ENCODE measurements at places on chromosomes 3 and 15.

DNA sequence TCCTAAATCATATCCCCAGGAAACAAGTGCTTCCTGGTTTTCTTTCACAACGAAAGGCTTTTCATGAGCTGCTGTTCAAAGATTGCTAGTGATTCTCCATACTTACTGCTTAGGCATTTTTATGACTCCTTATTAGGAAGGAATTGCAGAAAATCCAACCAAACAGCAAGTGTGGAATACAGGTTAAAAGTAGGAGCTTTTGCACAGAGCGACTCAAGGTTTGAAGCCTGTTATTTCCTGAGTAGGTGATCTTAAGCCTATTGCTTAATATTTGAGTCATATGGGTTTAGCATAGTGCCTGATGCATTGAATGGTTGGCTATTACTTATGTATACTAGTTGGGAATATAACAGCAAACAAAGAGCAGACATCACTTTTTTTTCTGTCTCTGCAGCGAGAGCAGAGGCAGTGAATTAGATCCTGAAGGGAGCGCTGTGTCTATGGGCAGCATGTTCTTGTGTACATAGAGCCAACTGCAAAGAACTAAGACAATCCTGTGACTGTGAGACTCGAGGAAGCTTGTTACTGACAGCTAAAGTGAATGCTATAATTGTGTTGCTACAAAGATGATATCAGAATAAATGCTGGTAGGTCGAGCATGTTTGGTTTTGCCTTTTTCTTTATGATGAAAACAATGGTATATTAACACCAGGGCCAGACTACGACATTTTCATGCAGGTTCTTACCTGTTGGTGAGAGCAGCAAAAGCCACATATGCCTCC, 6.3 kb downstream of the TM4SF1 start:
- peaks cover 62% of the 10 kb centered on the region for H3K4me1 ChIP-seq
- DNase-seq, result no peak
- H3K27ac ChIP-seq, result peak overlapping the region; percentile 47
- H3K27me3 ChIP-seq, result no peaks in the 10 kb centered on the region

GRCh38 chr3:38623539-38623938, 25.9 kb downstream of the SCN5A start:
- H3K4me3 ChIP-seq, result no peak overlapping the region
- H3K36me3 ChIP-seq, result no peaks in the 10 kb centered on the region
- H3K27me3 ChIP-seq, result no peaks in the 10 kb centered on the region

GRCh38 chr3:69324362-69325025, 61.4 kb downstream of the FRMD4B start:
- H3K36me3 ChIP-seq, result no peaks in the 10 kb centered on the region
- H3K4me1 ChIP-seq, result peaks cover 32% of the 10 kb centered on the region
- no peak for DNase-seq
- no peak overlapping the region for H3K27ac ChIP-seq
- H3K4me3 ChIP-seq, result no peak overlapping the region

- H3K36me3 ChIP-seq, result peaks cover 2% of the 10 kb centered on the region
- no peak for DNase-seq
- H3K27me3 ChIP-seq, result no peaks in the 10 kb centered on the region
- peak overlapping the region; percentile 87 for H3K27ac ChIP-seq
- H3K4me1 ChIP-seq, result peaks cover 21% of the 10 kb centered on the region
These were observed 11.2 kb downstream of the APBA2 start for GRCh38 chr15:28896951-28897350.

DNA sequence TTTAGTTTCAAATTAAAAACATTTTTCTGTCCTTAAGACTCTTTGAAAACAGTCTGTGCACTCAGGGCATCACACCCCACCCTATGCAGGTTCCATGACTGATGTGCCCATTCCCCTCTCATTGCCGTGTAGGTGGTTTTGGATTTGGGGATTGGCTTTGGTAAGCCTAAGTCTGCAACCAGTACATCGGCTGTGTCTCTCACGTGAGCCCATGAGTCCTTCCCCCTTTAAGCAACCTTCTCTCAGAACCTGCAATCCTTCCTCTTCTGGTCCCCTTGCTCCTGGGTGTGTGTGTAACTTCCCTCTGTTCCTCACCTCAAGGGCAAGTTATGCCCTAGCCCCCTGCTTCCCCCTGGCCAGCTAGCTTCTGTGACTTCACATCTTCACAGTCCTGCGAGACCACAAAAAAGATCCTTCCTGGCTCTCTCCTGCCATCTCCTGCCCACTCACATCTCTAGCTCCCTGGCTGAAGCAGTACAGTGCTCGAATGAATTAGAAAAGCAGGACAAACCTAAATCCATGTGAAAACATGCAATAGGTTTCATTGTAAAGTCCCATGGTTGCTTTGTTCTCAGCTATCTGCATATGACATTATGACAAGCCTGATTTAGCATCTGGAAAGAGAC, 126.7 kb downstream of the UACA start:
- H3K36me3 ChIP-seq, result peaks cover 59% of the 10 kb centered on the region
- peaks cover 28% of the 10 kb centered on the region for H3K27me3 ChIP-seq
- no peak overlapping the region for H3K4me3 ChIP-seq
- H3K4me1 ChIP-seq, result no peaks in the 10 kb centered on the region

DNA sequence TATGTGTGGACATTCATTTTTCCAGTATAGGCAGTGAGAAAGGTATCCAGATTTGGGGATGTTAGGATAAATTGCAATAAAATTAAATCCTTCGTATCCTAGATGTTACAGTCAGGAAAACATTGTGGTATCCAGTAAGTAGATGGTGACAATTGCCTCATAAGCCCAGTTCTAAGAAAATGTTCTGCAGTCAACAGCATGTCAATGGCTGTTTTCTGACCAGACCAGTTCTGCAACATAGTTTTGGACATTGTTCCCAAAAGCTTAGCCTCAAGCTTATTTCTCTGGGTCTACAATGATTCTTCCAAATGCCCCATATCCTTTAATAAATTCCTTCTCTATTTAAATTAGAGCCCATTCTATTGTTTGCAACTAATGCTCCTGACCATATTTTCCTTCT, 480.7 kb downstream of the FHIT start:
- no peak overlapping the region for H3K27ac ChIP-seq
- peaks cover 1% of the 10 kb centered on the region for H3K4me1 ChIP-seq
- H3K4me3 ChIP-seq, result no peak overlapping the region
- peaks cover 6% of the 10 kb centered on the region for H3K27me3 ChIP-seq

GRCh38 chr3:169813757-169814517, 1.2 kb upstream of the LRRC34 start:
- peaks cover 25% of the 10 kb centered on the region for H3K4me1 ChIP-seq
- H3K36me3 ChIP-seq, result no peaks in the 10 kb centered on the region
- DNase-seq, result no peak
- H3K27me3 ChIP-seq, result no peaks in the 10 kb centered on the region
- H3K4me3 ChIP-seq, result no peak overlapping the region
- H3K27ac ChIP-seq, result no peak overlapping the region

DNA sequence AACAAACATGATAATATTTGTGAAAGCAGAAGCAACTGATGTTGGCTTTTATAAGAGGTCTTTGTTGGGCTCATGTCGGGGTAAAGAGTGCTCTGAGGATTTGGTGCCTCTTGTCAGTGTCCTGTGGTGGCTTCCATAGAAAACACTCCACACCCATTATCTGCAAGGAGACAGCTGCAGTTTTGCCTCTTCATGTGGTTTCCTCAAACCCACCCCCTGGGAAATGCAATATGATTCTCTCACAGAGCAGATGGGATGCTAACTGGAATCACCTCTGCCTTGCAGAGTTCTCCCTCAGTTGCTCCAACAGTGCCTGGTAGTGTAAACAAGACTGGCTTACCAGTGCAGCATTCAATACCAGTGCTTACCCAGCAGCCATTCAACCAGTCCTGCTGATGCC, 771.4 kb upstream of the CFAP20DC start:
- H3K4me3 ChIP-seq, result no peak overlapping the region
- DNase-seq, result no peak
- no peaks in the 10 kb centered on the region for H3K27me3 ChIP-seq
- H3K4me1 ChIP-seq, result peaks cover 63% of the 10 kb centered on the region

- no peak for DNase-seq
- H3K27me3 ChIP-seq, result no peaks in the 10 kb centered on the region
- no peaks in the 10 kb centered on the region for H3K36me3 ChIP-seq
- no peak overlapping the region for H3K4me3 ChIP-seq
- H3K4me1 ChIP-seq, result peaks cover 2% of the 10 kb centered on the region
These were observed 240.0 kb downstream of the THSD4 start for GRCh38 chr15:71355268-71355667.

DNA sequence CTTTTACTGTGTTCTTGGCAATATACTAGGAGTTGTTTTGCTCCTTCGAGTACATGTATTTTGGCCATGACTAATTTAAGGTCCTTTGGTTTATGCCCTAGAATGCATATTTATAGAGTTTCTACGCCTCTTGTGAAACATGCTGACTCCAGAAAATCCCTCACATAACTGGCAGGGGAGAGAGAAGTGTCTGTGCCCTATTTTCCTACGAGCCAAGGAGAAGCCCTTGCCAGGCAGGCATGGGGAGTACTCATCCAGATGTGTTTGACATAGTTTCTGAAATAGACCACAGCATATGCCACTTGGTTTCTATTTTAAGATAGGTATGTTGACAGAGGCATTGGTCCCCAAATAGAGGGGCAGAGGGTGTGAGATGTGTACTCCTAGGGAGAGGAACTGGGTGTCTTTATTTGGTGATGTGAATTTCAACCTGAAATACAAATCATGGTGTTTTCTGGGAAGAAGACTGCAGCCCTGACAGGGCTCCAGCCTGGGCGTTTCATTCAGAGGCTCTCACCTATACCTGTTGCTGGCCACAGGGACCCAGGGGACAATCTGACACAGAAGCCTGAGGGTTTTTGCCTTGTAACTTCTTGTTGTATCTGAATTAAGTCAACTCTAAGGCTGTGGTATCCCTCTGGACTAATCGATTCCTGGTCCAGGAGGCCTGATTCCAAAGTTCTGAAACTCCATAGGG, 267.8 kb upstream of the C2CD4B start:
- no peaks in the 10 kb centered on the region for H3K36me3 ChIP-seq
- no peak overlapping the region for H3K4me3 ChIP-seq
- no peak for DNase-seq
- H3K27me3 ChIP-seq, result no peaks in the 10 kb centered on the region
- H3K27ac ChIP-seq, result no peak overlapping the region

GRCh38 chr3:195063581-195064193, 207.3 kb downstream of the XXYLT1 start:
- H3K4me3 ChIP-seq, result no peak overlapping the region
- no peaks in the 10 kb centered on the region for H3K4me1 ChIP-seq
- H3K27ac ChIP-seq, result no peak overlapping the region
- no peaks in the 10 kb centered on the region for H3K27me3 ChIP-seq
- no peak for DNase-seq

GRCh38 chr3:69108811-69109210, 13.6 kb downstream of the LMOD3 start:
- no peak for DNase-seq
- peaks cover 13% of the 10 kb centered on the region for H3K36me3 ChIP-seq
- no peak overlapping the region for H3K27ac ChIP-seq
- H3K4me3 ChIP-seq, result no peak overlapping the region
- no peaks in the 10 kb centered on the region for H3K27me3 ChIP-seq
- H3K4me1 ChIP-seq, result peaks cover 14% of the 10 kb centered on the region

DNA sequence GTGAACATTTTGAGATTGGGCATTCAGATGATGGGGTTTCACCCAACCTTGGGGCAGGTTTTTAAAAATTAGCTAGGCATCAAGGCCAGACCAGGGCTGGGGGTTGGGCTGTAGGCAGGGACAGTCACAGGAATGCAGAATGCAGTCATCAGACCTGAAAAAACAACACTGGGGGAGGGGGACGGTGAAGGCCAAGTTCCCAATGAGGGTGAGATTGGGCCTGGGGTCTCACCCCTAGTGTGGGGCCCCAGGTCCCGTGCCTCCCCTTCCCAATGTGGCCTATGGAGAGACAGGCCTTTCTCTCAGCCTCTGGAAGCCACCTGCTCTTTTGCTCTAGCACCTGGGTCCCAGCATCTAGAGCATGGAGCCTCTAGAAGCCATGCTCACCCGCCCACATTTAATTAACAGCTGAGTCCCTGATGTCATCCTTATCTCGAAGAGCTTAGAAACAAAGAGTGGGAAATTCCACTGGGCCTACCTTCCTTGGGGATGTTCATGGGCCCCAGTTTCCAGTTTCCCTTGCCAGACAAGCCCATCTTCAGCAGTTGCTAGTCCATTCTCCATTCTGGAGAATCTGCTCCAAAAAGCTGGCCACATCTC, 6.1 kb downstream of the RHO start:
- no peak overlapping the region for H3K4me3 ChIP-seq
- no peak for DNase-seq
- H3K36me3 ChIP-seq, result no peaks in the 10 kb centered on the region
- no peak overlapping the region for H3K27ac ChIP-seq

DNA sequence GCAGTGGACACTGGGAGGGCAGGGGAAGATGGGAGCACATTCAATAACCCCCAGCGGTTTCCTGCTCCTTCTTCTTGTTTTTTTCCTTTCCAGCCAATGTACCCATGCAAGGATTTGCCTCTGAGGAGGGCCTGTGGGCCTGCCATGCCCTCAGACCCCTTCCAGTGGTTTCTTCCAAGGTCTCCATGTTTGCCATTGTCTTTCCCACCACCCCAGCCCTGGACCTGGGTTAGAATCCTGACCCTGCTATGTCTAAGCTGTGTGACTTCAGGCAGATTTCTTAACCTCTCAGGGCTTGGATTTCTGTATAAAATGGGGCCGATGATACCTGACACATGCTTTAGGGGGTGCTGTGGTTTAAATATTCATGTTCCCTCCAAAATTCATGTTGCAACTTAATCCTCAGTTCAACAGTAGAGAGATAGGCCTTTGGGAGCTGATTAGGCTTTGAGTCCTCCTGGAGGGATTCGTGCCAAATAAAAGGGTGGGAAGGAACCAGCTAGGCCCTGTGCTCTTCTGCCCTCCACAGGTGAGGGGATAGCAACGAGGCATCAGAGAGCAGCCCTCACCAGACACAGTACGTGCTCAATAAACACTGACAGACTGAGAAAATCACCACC, 46.3 kb upstream of the FLNB start:
- no peak for DNase-seq
- H3K36me3 ChIP-seq, result no peaks in the 10 kb centered on the region
- peaks cover 28% of the 10 kb centered on the region for H3K4me1 ChIP-seq
- H3K27ac ChIP-seq, result no peak overlapping the region
- no peaks in the 10 kb centered on the region for H3K27me3 ChIP-seq
- H3K4me3 ChIP-seq, result no peak overlapping the region

- no peak overlapping the region for H3K27ac ChIP-seq
- no peak overlapping the region for H3K4me3 ChIP-seq
- H3K36me3 ChIP-seq, result no peaks in the 10 kb centered on the region
- DNase-seq, result no peak
These were observed 33.6 kb downstream of the GPR171 start for GRCh38 chr3:151169262-151169947.

GRCh38 chr3:140536926-140537726, 140.7 kb upstream of the TRIM42 start:
- DNase-seq, result no peak
- H3K4me1 ChIP-seq, result no peaks in the 10 kb centered on the region
- peaks cover 36% of the 10 kb centered on the region for H3K36me3 ChIP-seq
- H3K4me3 ChIP-seq, result no peak overlapping the region
- H3K27me3 ChIP-seq, result no peaks in the 10 kb centered on the region
- H3K27ac ChIP-seq, result no peak overlapping the region

DNA sequence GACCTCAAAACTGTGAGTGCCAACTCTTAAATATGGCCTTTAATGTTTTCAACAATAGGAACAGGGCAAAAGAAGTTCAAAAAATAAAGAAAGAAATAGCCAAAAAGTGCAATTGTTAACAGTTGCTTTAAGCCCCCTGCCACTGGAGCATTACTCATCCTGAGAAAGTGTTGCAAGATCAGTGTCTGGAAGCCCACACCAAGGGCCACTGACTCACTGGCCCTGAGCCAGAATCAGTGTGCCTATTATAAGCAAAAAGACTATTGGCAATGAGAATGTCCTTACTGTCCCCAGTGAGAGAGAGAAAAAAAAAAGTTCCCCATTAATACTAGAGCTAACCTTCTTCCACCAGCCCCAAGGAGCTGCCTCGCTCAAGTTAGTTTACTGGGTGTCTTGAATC, 480.1 kb upstream of the ZNF385D start:
- no peaks in the 10 kb centered on the region for H3K27me3 ChIP-seq
- no peak overlapping the region for H3K4me3 ChIP-seq
- H3K4me1 ChIP-seq, result peaks cover 7% of the 10 kb centered on the region
